ENCODE measurements at places on chromosomes 2 and 18.

DNA sequence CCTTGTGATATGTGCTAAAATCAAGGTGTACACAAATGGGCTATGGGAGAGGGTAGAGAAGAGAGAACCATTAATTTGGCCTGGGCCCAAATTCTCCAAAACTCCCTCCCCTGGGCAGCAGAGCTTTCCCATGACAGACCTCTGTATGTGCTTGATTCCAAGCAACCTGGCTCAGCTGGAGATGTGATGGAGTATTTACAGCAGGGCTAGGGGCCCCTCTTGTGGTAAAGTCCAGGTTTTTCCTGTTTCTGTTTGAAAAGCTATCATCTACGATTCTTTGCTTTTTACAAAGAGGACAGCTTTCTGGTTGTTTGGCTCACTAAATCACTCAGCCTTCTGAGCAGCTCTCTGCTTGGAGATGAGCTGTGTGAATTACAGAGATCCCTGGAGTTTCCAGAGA, 40.3 kb downstream of the KCNS3 start:
- DNase-seq: no peak

GRCh38 chr18:24766376-24766775, 305.9 kb downstream of the HRH4 start:
- DNase-seq: no peak

GRCh38 chr2:52222128-52222527, 1190.2 kb upstream of the NRXN1 start:
- no peak for DNase-seq

GRCh38 chr2:33208400-33208799, 261.6 kb downstream of the LTBP1 start:
- DNase-seq: no peak

DNA sequence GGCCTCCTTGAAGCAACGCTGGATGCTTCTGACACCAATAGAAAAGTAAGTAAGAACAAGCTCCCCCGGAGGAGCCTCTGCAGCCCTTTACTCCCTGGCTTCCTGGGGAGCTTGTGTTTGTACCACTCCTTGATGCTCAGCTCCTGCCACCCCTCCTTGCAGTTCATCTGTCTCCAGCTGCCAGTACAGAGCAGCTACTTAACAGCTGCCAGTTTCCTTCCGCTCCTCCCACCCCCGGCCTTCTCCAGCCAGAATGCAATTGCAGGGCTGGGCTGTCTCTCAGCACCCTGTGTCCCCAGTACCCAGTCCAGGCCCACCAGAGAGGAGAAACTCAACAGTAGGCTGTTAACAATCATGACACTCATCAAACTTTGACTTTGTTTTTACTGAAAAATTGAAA, 109.4 kb downstream of the AOX1 start:
- no peak for DNase-seq

DNA sequence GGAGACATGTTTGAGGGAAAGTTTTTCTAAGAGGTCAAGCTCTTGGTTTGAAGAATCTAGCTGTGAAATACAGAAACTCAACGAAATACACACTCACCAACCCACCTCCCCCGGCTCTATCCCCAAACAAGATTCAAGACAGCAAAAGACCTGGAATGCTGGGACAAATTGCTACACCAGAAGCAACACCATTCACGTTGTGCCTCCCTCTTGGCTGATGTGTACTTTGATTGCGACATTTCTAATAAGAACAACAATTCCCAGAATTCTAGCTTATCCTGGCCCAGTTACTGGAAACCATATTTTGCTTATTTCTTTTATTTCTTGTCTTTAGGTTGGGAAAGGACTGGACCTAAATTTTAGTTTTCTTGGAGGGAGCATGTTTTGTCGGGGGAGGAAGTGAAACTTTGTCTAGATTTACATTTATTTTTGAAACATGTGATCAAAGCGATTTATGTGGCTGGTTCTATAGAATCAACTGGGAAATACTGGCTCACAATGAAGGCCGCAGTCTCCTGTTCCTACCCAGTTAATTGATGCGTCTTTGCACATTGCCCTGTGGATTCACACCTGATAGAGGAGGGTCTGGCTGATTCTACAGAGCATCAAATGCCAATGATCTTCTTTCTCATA, 29.6 kb upstream of the LPIN1 start:
- DNase-seq: no peak

DNA sequence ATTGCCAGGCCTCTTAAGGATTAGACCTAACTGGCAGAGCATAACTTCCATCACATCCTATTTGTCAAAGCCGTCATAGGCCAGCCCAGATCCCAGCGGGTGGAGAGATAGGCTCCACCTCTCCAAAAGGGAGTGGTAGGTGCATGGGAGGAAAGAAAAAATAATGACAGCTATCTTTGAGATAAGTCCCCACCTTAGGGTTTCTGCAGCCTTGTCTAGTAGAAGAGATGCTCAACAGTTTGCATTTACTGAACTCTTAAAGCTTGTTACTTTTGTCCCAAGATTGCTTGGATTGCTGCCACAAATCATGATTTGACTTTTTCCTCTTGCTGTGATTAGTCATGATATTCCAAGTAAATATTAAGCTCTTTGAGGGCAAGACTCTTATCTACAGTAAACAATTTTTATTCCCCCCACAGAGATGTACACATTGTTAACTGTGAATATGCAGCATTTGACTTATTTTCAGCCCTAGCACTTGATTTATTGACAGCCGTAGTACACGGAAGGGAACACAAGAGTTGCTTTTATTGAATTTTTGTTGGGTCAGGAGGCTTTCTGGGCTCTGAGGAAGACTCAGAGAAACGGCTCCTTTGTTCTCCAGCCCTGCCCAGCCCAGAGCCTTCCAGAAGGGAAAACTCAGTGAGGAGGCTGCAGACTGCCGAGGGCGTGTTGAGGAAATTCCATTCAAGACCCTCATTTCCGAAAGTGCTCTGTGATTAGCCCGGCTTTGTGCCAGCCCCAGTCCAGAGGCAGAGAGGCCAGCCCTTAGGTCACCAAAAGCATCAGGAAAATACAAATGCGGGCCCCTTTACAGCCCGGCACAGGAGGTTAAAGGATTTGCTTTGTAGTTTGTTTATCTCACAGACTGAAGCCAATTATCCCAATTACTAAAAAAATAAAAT, 75.5 kb upstream of the ZNF532 start:
- no peak for DNase-seq

GRCh38 chr2:116874021-116874420, 940.5 kb upstream of the DDX18 start:
- DNase-seq: no peak

DNA sequence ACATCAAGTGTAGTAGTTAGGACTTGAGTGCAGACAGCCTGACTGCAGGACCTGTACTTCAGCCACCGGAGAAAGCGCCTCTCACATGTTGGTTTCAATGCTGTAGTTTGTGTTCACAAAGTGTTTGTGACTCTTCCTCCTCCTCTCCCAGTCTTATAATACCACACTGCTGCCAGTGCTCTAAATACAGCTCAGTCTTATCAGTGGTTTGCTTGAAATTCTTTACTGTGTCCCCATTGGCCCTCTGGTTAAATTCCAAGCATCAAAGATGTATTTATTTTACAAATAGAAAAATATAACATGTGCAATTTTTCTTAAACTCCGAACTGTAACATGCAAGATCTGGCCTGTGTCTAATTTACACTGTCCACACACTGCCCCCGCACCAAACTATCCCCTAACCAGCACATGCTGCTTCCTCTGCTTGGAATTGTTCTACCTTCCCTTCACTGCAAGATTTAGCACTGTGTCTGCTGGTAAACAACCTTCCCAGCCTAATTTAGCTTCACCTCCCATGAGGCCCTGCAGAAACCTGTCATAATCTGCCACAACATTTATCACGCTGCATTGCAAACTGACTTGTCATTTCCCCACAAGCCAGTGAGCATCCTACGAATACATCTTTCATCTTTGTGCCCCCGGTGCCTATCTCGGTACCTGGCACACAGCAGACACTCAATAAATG, 77.1 kb downstream of the SUMO1 start:
- DNase-seq: no peak

DNA sequence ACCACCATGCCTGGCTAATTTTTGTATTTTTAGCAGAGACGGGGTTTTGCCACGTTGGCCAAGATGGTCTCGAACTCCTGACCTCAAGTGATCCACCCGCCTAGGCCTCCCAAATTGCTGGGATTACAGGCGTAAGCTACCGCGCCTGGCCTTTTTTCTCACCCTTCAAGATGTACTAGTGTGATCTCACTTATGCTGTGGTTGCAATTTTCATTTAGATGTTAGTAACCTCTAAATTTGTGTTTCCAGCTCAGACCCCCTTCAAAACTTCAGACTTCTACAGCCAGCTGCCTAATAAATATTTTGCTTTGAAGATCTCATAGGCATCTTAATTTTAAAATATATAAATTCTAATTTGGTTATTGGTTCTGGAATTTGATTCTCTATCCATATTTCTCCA, 8.0 kb downstream of the SLC38A11 start:
- DNase-seq: no peak

GRCh38 chr2:240643811-240644150, 18.5 kb downstream of the GPR35 start:
- DNase-seq: no peak

GRCh38 chr2:66851449-66851872, 416.5 kb downstream of the MEIS1 start:
- no peak for DNase-seq

- no peak for DNase-seq
Observed at GRCh38 chr2:148479398-148479797, 165.2 kb upstream of the EPC2 start.

DNA sequence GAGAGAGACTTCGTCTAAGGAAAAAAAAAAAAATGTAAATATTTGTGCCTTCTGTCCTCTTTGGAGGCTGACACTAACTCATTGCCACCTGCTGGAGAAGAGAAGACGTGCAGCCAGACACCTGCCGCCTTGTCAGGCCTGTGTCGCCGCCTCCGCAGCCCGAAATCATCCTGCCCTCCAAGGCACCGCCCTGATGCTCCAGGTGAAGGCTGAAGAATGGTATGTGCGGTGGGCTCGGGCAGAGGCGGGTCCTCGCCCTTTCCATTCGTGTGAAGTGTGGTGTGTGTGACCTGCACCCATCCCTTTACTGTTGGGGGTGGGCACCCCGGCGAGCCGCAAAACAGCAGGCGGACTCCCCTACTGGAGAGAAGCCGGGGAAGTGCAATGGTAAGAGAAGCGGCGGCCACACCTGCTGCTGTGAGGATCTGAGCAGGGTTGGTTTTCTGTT, 60.4 kb downstream of the FAM161A start:
- DNase-seq: peak; percentile 25

- no peak for DNase-seq
Observed at GRCh38 chr2:219531639-219532377, 11.8 kb downstream of the CHPF start.

- no peak for DNase-seq
Observed at GRCh38 chr2:16256601-16257321, 316.4 kb downstream of the MYCN start.

- no peak for DNase-seq
Observed at GRCh38 chr2:185785156-185785555, 46.6 kb downstream of the FSIP2 start.

DNA sequence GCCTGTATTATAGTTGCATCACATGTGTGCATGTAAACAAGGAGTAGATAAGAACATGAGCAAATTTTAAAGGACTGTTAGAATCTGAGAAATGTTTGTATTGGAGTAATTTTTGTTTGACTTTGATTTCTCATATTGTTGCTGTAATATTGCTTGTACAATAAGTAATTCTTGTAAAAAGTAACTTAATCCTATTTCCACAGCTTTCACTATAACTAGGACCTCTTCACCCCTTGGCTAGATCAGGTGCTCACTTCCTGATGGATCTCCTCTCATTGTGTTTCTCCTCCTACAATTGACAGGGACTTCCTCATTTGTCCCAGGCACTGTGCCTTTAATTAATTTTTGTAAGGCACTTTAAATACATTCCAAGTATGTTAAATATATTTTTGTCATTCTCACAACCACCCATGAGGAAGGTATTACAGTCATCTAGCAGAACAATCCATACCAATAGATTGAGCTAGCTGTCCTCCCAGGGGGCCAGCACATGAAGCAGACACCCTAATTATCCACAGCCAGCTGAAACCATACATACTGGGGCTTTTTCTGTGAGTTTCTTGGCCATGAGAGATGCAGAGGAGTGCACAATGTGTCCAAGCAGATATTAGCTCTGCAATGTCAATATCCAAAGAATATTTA, 359.5 kb upstream of the ACVR2A start:
- DNase-seq: no peak

GRCh38 chr2:201464547-201464946, 13.0 kb downstream of the STRADB start:
- DNase-seq: no peak

- DNase-seq: no peak
Observed at GRCh38 chr2:159075727-159076126, 107.3 kb downstream of the TANC1 start.

DNA sequence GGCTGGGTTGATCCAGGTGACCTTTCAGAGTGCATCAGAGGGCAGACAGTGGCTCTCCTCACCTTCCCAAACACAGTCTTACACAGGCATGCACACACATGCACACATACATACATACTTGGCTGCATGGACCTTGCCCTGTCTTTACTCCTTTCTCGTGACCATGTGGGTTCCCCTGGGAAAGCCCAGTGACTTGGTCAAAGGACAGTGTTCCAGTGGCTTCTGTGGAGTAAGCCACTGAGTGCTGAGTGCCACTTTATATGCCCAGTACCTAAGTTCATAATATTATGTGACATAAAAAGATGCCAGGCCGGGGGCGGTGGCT, 249.4 kb downstream of the MYCN start:
- no peak for DNase-seq

GRCh38 chr2:25402477-25402876, 60.8 kb upstream of the DNMT3A start:
- no peak for DNase-seq

GRCh38 chr18:80104364-80104779, 4.7 kb upstream of the ADNP2 start:
- no peak for DNase-seq

DNA sequence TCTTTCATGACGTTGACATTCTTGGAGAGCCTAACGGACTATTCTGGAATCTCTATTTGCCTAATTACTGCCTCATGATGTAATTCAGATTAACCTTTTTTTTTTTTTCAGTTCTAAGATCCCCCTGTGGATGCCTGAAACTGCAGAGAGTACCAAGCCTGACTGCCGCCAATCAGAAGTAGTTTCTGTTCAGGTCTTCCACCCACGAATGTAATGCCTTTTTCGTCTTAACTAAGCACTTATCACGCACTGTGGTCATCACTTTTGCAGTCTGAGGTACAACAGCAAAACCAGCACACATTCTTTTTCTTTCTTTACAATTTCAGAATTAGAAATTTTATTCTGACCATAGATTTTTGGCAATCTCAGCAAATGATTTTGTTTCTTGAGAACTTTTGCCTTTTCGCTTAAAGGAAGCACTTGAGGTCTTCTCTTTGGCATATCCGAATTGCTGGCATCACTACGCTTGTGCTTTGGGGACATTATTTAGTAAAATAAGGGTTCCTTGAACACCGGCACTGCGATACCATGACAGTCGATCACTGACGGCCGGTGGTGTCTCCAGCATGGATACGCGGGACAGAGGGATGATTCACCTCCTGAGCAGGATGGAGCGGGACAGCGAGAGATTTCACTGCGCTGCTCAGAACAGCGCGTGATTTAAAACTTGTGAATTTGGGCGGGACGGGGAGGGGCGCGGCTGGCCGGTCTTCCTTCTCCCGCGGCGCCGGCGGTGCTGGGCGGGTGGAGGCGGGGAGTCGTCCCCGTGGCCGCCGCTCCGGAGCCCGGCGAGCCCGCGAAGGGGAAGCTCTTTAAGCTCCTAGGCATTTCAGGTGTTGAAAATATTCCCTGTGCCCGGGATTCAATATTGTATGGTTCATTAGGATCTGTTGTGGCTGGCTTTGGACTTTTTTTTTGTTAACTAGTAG, 32.0 kb upstream of the GPR55 start:
- no peak for DNase-seq

- no peak for DNase-seq
Observed at GRCh38 chr2:95091885-95092555, 29.6 kb downstream of the MRPS5 start.
